ENCODE measurements at places on chromosomes 4 and X. TPM values are rescaled to one million over a fixed set of nuclear protein-coding genes. Genes with fewer than 3 reads are reported as not detected.

DNA sequence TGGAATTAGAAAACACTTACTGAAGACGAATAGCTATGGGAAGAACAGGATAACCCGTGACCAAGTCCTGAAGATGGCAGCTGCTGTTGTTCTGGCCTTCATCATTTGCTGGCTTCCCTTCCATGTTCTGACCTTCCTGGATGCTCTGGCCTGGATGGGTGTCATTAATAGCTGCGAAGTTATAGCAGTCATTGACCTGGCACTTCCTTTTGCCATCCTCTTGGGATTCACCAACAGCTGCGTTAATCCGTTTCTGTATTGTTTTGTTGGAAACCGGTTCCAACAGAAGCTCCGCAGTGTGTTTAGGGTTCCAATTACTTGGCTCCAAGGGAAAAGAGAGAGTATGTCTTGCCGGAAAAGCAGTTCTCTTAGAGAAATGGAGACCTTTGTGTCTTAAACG is 2.4 kb downstream of the AGTR2 start:
- H3K4me3 ChIP-seq: no peak overlapping the region
- no peaks in the 10 kb centered on the region for H3K27me3 ChIP-seq
- DNase-seq: no peak
- H3K36me3 ChIP-seq: no peaks in the 10 kb centered on the region
- no peak overlapping the region for H3K27ac ChIP-seq

DNA sequence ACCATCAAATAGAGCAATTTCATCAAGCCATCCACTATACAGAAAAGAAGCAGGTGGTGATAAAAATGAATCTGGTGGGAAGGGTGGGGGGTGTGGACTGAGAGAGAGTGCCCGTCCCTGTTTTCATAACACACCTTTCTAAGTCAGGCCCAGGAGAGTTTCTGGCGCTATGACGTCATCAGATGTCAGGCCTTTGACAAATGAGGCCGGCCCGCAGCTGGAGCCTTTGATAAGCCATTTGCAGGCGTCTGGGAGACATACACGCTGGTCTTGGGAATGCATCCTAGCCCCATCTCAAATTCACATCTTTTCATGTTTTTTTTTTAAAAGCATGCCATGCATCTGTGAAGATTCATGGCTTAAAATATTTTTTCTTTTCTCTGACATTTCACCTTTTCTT is 404.5 kb downstream of the BCOR start:
- H3K27ac ChIP-seq: no peak overlapping the region
- H3K4me3 ChIP-seq: no peak overlapping the region
- H3K4me1 ChIP-seq: peaks cover 1% of the 10 kb centered on the region
- H3K36me3 ChIP-seq: no peaks in the 10 kb centered on the region

- no peak overlapping the region for H3K4me3 ChIP-seq
- no peaks in the 10 kb centered on the region for H3K36me3 ChIP-seq
- no peaks in the 10 kb centered on the region for H3K27me3 ChIP-seq
Observed at GRCh38 chr4:109990261-109991257, 77.9 kb downstream of the EGF start.

- no peaks in the 10 kb centered on the region for H3K27me3 ChIP-seq
- H3K4me1 ChIP-seq: no peaks in the 10 kb centered on the region
- H3K27ac ChIP-seq: no peak overlapping the region
- H3K36me3 ChIP-seq: no peaks in the 10 kb centered on the region
Observed at GRCh38 chr4:146255874-146256273, 41.5 kb downstream of the REELD1 start.

DNA sequence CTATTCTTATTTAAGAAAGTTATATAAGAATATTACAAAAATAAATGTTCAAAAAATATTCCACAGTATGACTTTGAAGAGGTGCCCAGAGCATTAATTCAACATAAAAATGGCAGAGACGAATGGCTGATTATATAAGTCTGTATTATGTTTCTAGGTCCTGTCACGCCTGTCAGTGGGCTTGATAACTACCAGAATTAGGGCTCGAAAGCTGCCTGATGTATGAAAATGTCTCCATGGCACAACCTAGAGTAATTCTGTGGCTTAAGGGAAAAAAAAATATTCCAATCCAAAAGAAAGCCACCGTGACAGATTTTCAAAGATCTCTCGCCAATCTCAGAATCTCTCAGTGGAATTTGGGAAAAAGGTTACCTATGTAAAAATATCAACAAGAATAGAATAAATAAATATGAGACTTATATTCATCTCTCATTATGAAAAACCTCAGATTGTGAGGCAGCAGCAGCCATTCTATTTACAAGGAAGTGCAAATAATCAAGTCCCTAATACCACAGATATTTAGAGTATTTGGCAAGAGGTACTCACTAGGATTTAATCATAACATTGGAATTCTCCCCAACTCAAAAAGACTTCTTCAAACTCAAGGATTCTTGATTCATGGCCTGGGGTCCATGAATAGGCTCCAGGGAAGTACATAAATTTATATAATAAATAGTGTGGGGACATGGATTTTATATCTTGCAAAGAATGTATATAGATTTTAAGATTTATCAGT is 489.1 kb upstream of the INTU start:
- DNase-seq: no peak
- H3K4me3 ChIP-seq: no peak overlapping the region
- no peaks in the 10 kb centered on the region for H3K36me3 ChIP-seq
- H3K27ac ChIP-seq: no peak overlapping the region
- no peaks in the 10 kb centered on the region for H3K27me3 ChIP-seq
- no peaks in the 10 kb centered on the region for H3K4me1 ChIP-seq

GRCh38 chr4:61143461-61143860 is 56.7 kb upstream of the ADGRL3 start:
- no peak overlapping the region for H3K4me3 ChIP-seq
- no peaks in the 10 kb centered on the region for H3K27me3 ChIP-seq
- H3K36me3 ChIP-seq: no peaks in the 10 kb centered on the region

DNA sequence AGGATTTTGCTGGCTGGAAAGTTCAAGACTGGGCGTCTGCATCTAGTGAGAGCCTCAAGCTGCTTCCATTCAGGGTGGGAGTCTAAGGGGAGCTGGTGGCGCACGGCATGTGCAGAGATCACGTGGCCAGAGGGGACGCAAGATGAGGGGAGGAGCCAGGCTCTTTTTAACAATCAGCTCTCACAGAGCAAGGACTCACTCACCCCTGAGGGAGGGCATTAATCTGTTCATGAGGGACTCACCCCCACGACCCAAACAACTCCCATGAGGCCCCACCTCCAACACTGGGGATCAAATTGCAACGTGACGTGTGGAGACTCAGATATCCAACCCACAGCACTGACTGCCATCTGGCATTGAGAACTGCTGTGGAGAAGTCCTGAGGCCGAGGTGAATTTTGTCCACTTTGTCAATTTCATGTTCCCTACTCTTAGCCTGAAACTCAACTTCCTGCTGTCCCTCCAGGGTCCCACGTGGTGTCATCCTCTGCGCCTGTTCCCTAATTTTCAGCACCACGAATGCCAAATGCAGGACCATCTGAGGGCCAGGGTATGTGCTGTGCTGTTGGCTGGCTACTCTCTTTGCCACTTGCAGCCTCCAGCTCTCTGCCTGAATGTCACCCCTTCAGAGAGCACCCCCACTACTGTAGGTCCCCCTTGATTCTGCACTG is 5.6 kb downstream of the ZFP92 start:
- H3K27ac ChIP-seq: no peak overlapping the region
- no peaks in the 10 kb centered on the region for H3K36me3 ChIP-seq
- H3K4me3 ChIP-seq: no peak overlapping the region
- peaks cover 7% of the 10 kb centered on the region for H3K4me1 ChIP-seq
- DNase-seq: no peak

DNA sequence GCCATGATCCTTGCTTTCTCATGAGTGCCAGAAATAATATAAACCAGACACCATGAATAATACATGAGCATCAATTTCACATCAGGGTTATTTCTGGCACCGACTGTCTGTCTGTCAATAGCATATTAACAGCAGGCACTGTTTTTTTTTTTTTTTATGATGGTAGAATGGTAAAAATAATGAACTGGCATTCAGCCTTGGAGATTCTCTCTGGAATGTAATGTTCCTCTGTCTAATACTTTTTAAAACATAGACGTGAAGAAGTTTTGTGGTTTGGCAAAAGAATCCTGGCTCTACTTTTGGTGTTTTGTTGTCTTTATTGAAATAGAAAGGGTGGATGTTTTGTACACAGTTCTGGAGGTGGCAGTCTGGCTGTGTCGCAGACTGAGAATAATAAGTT is 874.6 kb upstream of the PRKX start:
- no peak overlapping the region for H3K27ac ChIP-seq
- no peaks in the 10 kb centered on the region for H3K27me3 ChIP-seq
- DNase-seq: no peak
- no peaks in the 10 kb centered on the region for H3K4me1 ChIP-seq

GRCh38 chrX:65508851-65509250 is 25.7 kb downstream of the LAS1L start:
- H3K4me3 ChIP-seq: no peak overlapping the region
- H3K4me1 ChIP-seq: no peaks in the 10 kb centered on the region
- no peak for DNase-seq
- peaks cover 3% of the 10 kb centered on the region for H3K36me3 ChIP-seq

DNA sequence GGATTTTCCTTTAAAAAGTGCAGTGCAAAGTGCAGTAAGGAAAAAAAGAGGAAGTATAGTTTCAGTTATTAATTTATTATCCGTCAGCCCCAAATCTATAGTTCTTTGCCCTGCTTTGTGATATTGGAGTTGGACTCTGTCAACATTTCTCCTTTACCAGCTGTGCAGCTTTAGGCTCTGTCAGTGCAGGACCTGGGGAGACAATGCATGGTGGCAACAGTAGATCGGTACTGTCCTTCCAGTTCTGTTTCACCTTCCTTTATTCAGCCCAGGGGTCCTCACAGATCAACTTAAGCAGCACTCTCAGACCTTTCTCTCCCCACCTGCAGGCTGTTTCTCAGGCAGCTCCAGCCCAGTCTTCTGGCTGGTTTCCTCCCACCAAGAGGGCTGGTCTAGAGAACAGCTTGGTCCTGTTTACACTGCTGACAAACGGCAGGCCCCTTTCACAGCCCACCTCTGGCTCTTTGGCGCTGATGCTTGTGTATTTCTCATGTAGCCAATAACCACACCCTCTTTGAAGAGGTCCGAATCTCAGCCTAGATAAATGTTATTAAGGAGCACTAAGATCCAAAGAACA is 71.6 kb downstream of the MCUB start:
- H3K4me1 ChIP-seq: peaks cover 30% of the 10 kb centered on the region
- no peak overlapping the region for H3K27ac ChIP-seq
- no peak overlapping the region for H3K4me3 ChIP-seq
- no peaks in the 10 kb centered on the region for H3K27me3 ChIP-seq

GRCh38 chr4:112766422-112766821 is 129.5 kb downstream of the LARP7 start:
- H3K4me1 ChIP-seq: no peaks in the 10 kb centered on the region
- no peaks in the 10 kb centered on the region for H3K36me3 ChIP-seq

GRCh38 chrX:39227371-39227770 is 426.1 kb downstream of the MID1IP1 start:
- H3K4me3 ChIP-seq: no peak overlapping the region
- H3K27me3 ChIP-seq: no peaks in the 10 kb centered on the region
- no peaks in the 10 kb centered on the region for H3K4me1 ChIP-seq
- no peak overlapping the region for H3K27ac ChIP-seq
- no peak for DNase-seq

DNA sequence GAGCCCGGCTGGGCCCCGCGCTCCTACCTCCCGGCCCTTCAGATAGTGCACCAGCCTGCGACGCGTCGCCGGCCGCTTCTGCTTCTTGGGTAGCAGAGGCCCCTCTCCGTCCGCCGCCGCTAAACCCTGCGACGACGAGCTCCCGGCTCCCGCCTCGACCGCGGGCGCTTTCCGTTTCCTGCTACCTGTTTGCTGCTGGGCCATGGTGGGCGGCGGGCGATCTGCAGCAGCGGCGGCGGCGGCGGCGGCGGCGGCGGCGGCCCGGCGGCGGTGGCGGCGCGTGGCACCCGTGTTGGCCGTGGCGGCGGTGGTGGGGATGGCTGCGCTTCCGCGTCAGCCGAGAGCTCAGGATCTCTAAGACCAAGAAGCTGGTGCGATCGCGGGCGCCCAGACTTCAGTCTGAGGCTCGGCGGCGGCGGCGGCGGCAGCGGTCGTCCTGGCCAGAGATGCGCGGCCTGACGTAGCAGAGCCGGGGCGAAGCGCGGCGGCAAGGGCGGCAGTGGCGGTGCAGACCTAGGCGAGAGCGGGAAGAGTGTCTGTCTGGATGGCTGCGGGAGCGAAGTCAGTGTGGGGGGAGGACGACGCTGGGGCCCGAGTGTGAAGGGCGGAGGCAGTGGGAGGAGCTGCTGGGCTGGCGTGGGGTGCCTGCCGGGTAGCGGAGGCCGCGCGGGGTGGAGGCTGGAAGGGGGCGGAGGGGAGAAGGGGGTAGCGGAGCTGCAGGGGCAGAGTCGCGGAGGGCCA is at the start of gene DCAF12L2:
Gene DCAF12L2, minus strand, starts transcription at position 569 of the 741 bp plus-strand sequence. Its CDS starts 365 bp downstream, at position 204.
- no peaks in the 10 kb centered on the region for H3K27me3 ChIP-seq
- H3K4me1 ChIP-seq: no peaks in the 10 kb centered on the region
- H3K27ac ChIP-seq: no peak within 1 kb of the TSS
- DNase-seq: no peak
- no peaks in the 10 kb centered on the region for H3K36me3 ChIP-seq

- H3K4me3 ChIP-seq: no peak overlapping the region
- H3K27me3 ChIP-seq: no peaks in the 10 kb centered on the region
- no peak overlapping the region for H3K27ac ChIP-seq
- H3K4me1 ChIP-seq: no peaks in the 10 kb centered on the region
- H3K36me3 ChIP-seq: no peaks in the 10 kb centered on the region
- DNase-seq: no peak
Observed at GRCh38 chr4:96154676-96155075, 314.8 kb downstream of the PDHA2 start.

- no peaks in the 10 kb centered on the region for H3K36me3 ChIP-seq
- no peak overlapping the region for H3K4me3 ChIP-seq
- no peak for DNase-seq
- peaks cover 6% of the 10 kb centered on the region for H3K27me3 ChIP-seq
Observed at GRCh38 chr4:118029224-118029623, 5.1 kb upstream of the NDST3 start.

- H3K27ac ChIP-seq: no peak overlapping the region
- H3K4me3 ChIP-seq: no peak overlapping the region
- H3K36me3 ChIP-seq: no peaks in the 10 kb centered on the region
- H3K27me3 ChIP-seq: no peaks in the 10 kb centered on the region
- DNase-seq: no peak
Observed at GRCh38 chr4:90002441-90003062, 107.9 kb downstream of the MMRN1 start.

- no peaks in the 10 kb centered on the region for H3K27me3 ChIP-seq
- H3K4me3 ChIP-seq: no peak overlapping the region
- no peak overlapping the region for H3K27ac ChIP-seq
Observed at GRCh38 chrX:113873056-113873455, 710.8 kb upstream of the HTR2C start.

GRCh38 chrX:41033299-41033698 is 51.9 kb upstream of the USP9X start:
- H3K27ac ChIP-seq: no peak overlapping the region
- no peaks in the 10 kb centered on the region for H3K4me1 ChIP-seq
- no peak for DNase-seq

GRCh38 chr4:30714408-30715031 is 5.6 kb upstream of the PCDH7 start:
- no peaks in the 10 kb centered on the region for H3K36me3 ChIP-seq
- no peak overlapping the region for H3K27ac ChIP-seq
- H3K4me3 ChIP-seq: no peak overlapping the region
- H3K4me1 ChIP-seq: no peaks in the 10 kb centered on the region

CFP gene
- total RNA-seq: 28.4 TPM

SCD5 gene
- total RNA-seq: not detected

SLC16A2 gene
- 0.35 TPM for total RNA-seq

DMRTC1 gene
- 0.36 TPM for total RNA-seq

SPACA5 gene
- not detected for total RNA-seq

FAM156B gene
- total RNA-seq: 6.9 TPM

HTRA3 gene
- total RNA-seq: not detected

TRIM60 gene
- total RNA-seq: not detected

SSX1 gene
- not detected for total RNA-seq

SLC9B1 gene
- total RNA-seq: 3.2 TPM

STARD8 gene
- 0.47 TPM for total RNA-seq

SLC6A14 gene
- not detected for total RNA-seq

FREM3 gene
- not detected for total RNA-seq

VEGFD gene
- 0.15 TPM for total RNA-seq
